ENCODE measurements at places on chromosomes 4 and X.

DNA sequence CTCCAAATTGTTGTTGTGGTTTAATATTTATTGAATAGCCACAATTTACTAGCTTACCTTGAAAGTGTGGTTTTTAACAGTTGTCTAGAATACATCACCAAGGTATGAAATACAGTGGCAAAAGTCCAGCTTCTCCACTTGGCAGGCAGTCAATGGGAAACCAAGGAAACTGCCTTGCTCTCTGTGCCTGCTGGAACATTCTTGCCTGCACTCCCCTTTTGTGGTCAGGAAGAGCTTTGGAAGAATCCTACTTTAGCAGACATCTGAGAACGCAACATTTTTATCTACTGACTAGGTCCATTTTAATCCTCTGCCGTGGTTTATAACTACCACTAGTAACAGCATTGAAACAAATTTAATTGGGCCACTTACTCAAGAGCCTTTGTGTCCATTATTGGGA lies 64.5 kb downstream of the TENM3 start:
- DNase-seq = no peak

GRCh38 chr4:24560868-24561368 lies 23.4 kb downstream of the DHX15 start:
- no peak for DNase-seq

- DNase-seq = no peak
These were observed 657.0 kb downstream of the DACH2 start for GRCh38 chrX:86805241-86805640.

- DNase-seq = no peak
These were observed 837.4 kb downstream of the PCDH19 start for GRCh38 chrX:99572711-99573110.

DNA sequence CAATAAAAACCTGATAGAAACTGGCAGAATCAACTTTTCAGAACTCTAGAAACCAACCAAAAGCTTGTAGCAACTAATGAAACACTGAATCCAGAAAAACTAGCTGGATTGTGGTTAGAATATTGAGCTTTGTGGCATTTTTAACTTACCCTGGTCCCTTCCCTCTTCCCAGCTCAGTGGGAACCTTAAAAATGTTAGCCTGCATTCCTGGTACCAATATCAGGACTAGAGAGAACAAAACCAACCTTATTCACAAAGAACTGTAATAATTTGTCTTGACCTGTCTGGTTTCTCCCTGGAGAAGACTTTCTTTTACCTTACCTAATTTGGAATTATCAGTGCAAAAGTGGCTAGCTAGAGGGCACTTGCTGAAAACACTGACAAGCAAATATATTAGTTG lies 21.2 kb downstream of the SH3D19 start:
- no peak for DNase-seq

DNA sequence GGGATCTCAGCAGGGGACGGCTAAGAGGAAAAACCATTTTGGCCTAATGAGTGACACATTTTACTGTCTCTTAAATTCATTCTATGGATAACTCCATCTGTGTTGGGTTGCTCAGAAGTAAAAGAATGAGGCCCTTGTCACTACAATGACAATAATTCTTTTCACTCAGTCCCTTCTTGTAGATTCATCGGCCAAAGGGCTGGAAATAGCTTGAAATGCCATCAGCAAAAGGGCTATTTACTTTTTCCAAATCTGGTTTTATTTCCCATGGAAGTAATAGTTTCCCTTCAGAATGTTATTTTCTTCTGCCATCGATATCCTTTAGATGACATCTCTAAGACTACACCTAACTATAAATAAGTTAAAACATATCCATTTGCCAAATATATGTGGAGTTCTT lies 7.4 kb downstream of the MEPE start:
- no peak for DNase-seq

GRCh38 chrX:102976286-102976685 lies 39.2 kb downstream of the RAB40AL start:
- DNase-seq = no peak

DNA sequence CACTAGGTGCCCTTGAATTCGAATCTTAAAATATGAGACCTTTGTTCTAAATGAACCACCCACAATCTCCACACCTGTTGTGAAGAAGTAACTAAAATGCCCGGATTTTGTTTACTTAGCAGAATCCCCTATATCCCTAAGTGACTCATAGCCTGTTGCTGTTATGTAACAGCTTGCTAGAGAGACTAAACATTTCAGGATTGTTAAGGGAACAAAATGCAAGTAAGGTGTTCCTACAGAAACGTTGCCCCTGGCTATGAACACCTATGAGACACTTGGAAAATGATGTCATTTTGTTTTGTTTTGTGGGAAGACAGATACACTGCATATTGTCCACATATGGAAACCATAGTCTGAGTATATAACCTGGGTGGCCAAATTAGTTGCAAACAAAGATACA lies 24.2 kb upstream of the MXRA5 start:
- no peak for DNase-seq

DNA sequence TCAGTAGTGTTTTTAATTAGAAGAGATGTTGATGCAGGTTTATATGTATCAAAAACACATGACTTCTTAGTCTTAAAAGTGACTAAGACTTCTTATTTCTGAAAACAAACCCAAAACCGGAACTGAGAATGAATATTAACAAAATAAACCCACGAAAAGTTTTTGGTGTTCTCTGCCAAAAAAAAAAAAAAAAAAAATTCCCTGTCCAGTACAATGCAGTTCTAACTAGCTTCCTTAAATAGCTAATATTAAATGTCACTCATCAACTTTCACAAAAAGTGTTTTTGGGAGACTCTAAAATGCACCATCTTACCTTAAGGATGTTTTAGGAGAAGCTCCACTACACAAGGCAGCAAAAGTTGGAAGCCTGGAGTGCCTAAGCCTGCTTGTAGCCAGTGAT lies 2.0 kb downstream of the ANKRD37 start:
- no peak for DNase-seq

GRCh38 chrX:38970845-38971244 lies 169.6 kb downstream of the MID1IP1 start:
- no peak for DNase-seq

DNA sequence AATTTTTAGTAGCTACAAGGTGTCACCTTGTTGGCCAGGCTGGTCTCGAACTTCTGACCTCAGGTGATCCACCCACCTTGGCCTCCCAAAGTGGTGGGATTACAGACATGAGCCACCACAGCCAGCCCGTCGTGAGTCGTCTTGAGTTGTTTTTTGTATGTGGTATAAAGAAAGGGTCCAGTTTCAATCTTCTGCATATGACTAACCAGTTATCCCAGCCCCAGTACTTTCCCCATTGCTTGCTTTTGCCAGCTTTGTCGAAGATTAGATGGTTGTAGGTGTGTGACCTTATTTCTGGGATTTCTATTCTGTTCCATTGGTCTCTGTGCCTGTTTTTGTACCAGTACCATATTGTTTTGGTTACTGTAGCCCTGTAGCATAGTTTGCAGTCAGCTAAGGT lies 105.9 kb downstream of the OR13H1 start:
- no peak for DNase-seq

- no peak for DNase-seq
These were observed 16.0 kb downstream of the NBDY start for GRCh38 chrX:56744996-56745395.

- no peak for DNase-seq
These were observed 519.2 kb downstream of the ARAP2 start for GRCh38 chr4:35725131-35725530.

DNA sequence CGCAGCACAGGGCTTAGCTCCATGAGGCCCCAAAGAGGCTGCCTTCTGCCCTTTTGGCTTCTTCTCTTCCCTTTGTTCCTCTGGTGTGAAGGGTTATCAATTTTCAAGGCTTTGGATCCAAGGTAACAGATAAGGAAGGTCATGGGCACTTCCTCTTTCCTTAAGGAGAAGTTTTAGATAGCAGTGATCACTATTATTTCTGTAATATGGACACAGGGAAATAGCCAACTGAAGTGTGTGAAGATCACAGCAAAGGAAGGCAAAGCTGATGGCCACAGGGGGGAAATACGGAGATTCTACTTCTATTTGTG lies 366.8 kb downstream of the UNC5C start:
- DNase-seq = no peak

GRCh38 chr4:7266525-7267292 lies 74.4 kb downstream of the SORCS2 start:
- DNase-seq = no peak

DNA sequence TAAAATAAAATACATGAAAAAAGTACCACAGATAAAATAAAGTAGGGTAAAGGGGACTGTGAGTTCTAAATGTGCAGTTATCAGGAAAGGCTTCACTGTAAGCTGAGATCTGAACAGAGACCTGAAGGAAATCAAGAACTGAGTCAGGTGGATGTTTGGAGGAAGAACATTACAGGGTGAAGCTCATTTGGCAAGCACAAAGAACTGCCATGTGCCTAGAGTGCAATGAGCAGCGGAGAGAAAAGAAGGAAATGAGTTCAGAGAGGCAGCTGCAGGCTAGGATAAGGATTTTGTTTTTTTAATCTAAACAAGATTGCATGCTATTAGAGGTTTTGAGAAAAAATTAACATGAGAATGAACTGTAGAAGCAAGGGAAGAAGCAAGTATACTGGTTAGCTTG lies 373.1 kb downstream of the STPG2 start:
- no peak for DNase-seq

GRCh38 chr4:169179609-169180521 lies 90.9 kb downstream of the SH3RF1 start:
- DNase-seq = no peak

GRCh38 chr4:8568068-8568668 lies 12.0 kb upstream of the GPR78 start:
- no peak for DNase-seq

- DNase-seq = no peak
These were observed 23.5 kb downstream of the TLR10 start for GRCh38 chr4:38759113-38759789.

DNA sequence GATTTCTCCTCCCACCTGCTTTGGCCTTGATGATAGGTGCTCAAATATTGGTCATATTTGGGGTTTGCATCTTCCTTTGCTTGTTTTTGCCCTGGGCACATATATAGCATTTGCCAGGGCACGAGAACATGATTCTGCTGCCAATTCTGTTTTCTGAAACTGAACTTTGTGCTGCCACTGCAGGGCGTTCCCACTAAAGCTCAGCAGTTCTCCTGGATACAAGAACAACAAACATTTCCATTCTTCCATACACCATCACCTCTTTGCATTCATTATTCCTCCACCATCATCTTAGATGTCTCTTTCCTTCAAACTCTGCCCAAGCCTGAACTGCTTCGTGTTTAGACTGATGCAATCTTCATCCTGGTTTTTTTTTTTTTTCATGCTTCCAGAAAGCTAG lies 36.3 kb upstream of the GATB start:
- no peak for DNase-seq

DNA sequence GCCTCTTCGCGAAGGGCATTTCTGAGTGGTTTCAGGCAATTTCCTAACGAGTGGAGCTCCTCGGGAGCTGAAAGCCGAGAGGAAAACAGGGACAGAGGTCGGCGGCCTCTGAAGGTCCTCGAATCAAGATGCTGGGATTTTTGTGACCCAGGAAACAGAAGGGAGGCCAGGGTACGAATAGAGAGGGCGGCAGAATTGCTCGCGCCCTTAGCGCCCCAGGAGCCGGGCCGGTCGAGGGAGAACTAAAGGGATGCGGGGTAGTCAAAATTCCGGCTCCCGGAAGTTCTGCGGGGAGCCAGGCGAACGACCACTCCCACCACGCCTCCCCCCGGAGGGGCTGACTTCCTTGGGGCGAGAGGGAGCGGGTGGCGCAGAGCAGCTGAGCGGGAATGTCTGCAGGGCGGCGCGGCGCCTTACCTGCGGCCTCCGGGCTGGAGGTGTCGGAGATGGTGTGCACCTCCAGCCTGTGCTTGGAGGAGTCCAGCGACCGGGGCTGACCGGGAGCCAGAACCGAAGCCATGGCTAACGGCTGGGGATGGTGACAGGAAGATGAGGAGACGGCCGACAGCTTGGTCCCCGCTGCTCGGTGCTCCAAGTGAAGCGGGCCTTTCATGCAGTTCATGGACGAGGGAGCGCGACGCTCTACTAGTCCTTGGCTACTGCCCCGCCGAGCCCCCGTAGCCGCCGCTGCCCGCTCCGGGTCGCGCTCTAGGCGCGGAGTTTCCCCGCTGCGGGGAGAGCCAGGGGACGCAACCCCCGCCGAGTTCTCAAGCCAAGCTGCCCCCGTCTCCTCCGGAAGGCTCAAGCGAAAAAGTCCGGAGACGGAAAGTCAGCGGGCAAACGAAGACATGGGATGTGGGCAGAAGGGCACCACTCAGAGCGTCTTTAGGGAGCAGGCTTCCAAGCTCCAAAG lies 782 bp downstream of the PITX2 start:
- DNase-seq = no peak

DNA sequence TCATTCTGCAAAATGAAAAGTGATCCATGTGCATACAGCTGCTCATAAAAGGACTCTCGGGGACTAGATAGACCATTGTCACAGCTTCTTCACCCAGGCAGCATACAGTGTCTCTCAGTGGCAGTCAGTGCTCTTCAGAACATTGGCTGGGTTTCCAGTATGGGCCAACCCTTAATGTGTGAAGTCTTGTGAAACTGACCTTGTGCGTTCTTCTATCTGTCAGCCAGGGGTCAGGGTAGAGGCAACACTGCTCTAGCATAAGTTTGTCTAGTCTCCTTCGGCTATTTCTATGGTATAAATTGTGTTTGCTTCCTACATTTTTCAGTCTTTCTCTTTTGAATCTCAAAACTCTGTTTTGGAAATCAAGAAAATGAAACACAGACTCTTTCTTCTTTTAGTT lies 37.0 kb upstream of the SMIM31 start:
- no peak for DNase-seq

- DNase-seq = no peak
These were observed 141.5 kb upstream of the RBPJ start for GRCh38 chr4:26179316-26179760.

GRCh38 chrX:9698576-9698975 lies 67.1 kb downstream of the GPR143 start:
- DNase-seq = no peak

- no peak for DNase-seq
These were observed 161.3 kb upstream of the MAGEB18 start for GRCh38 chrX:25976683-25977310.

DNA sequence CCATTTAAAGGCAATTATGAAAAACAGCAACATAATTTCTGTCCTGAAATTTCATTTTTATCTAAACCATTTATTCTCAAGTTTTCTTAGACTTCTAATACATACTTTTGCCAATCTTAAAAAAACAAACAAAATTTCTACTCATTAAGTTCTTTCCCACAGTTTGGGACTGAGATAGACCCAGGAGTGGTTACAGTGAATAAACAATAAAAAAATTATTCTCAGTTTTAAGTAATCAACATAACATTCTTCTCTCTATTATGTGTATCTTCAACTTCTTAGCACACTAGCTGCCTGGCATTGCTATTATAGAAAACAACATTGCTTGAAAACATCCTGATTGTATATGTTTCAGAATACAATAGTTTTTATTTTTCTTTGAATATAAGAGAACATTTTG lies 532.8 kb downstream of the IL15 start:
- DNase-seq = no peak

- DNase-seq = no peak
These were observed 13.4 kb upstream of the NHS start for GRCh38 chrX:17361620-17362019.

DNA sequence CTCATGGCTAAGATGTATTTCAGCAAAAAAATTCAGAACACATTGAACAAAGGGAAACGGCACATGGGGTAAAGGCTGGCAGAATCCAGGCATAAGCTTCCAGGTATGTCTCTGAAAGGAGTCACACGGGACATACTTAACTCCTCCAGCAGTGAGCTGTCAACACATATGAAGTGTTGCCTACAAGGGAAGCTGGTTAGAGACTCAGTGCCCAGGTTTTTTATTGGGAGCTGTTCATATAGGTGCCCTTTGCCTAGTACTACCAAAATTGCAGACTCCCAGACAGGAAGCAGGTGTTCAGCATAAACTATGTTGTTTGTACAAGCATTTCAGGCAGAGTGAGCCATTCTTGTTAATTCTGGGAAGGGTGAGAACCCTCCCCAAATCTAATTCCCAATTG lies 77.4 kb upstream of the PUDP start:
- DNase-seq = no peak

Measured in cortex of kidney (tissue), 1 donor.